ENCODE measurements at places on chromosomes 1 and 21.

- DNase-seq: no peak
Observed at GRCh38 chr1:205680073-205680851, at the start of gene SLC45A3. Gene SLC45A3, minus strand, starts transcription at chr1:205680509. Its CDS starts 15,853 bp downstream, at chr1:205664656.

DNA sequence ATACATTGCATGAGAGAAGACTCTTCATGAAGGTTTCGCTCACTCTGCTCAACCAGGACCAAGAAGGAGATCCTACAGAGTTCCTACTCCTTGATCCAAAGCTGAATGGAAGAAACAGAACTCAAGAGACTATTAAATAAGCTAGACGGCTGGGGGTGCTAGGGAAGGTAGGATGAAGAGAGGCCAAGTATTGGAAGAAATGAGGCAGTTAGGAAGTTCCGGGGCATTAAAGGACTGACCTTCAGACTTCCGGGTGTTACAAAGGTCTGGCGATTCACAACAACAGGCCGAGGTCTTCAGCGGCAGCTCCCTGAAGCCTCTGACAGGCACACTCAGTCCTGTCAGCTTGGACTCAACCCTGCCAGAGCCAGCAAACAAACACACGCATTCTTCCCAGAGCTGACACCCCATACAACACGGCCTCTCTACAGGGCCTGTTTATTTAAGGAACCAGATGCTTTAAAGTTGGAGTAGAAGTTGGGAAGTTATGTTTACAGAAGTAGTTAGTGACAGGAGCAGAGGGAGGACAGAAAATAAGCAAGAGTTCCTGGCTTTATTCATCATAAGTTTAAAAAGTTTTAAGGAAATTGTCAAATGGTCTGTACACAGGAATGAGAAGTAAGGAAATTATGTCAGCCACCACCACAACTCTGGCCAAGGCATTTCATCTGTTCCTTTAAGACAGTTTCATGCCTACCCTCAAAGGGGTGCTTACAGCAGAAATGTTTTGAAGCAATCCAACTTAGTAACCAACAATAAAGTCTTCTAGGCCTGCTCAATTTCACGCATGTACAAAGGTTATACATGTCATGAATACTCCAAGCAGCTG lies 4.7 kb downstream of the SORT1 start:
- DNase-seq: no peak

DNA sequence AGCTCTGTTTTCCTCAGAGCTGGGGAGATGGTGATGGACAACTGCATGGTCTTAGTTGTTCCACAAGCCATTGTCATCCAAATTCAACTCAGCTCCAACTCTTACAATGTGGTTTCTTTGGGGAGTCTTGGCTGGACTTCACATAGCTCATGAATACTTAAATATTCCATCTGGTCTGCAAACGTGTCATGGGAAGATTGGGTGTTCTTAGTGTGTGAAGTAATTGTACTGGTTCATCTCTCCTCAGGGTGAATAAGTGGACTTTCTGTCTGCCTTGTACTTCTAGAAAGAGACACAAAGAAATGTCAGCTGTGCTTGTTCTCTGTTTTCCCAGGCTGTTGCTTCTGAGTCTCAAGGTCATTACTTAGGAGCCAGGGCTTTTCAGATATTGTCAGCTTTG lies 106.6 kb downstream of the VPS13D start:
- DNase-seq: no peak

DNA sequence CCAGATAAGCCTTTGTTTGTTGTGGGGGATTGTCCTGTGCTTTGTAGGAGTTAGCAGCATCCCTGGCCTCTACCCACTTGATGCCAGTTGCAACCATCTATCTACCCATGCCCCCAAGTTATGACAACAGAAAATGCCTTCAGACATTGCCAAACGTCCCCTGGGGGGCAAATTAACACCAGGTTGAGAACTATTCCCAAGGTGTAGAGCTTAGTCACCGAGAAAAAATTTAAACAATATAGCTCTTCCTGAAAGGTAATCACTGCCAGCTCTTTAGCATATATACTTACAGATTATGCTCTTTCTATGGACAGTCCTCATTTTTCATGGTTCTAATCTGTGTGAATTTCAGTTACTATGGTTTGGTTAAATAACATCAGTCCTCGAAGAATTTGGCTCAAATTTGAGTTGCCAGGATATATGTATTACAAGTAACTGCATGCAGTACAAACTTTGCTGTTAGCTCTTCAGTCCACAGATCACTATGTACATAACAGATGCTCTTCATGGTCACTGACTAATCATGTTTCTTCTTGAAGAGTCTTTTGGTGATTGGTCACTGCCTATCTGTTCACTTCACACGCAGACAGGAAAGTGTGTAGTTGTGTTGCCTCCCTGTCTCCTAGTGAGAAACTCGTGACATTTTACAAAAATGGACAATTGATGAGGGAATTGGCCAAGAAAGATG lies 25.2 kb downstream of the MAPKAPK2 start:
- DNase-seq: no peak

- DNase-seq: no peak
Observed at GRCh38 chr1:24861821-24862727, 68.0 kb downstream of the RUNX3 start.

- peak; percentile 94 for DNase-seq
Observed at GRCh38 chr21:41615613-41616012, 107.7 kb upstream of the TMPRSS2 start.

- DNase-seq: no peak
Observed at GRCh38 chr1:103075316-103076000, 32.9 kb downstream of the COL11A1 start.

GRCh38 chr1:157240495-157241184 lies 102.4 kb upstream of the ETV3 start:
- DNase-seq: no peak

DNA sequence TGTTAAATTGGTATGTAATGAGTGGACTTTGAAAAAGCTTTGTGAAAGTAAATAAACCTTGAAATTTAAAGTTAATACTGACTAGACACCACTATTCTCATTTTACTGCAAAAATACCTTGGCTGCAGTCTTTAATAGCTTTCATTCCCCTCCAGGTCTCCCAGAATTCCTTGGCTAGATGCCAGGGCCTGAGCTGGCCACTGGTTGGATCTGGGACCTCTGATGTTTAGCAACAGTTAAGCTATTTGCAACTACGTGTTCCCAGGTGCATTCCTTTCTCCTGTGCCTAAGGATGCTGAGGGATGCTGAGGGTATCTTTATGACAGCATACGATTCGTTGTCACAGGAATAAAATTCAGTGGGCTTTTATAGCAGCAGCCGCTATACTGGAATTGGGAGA lies 938.7 kb downstream of the TTLL7 start:
- no peak for DNase-seq

- DNase-seq: no peak
Observed at GRCh38 chr1:191578281-191578680, 580.0 kb upstream of the RGS18 start.

- no peak for DNase-seq
Observed at GRCh38 chr1:234554698-234555311, 55.2 kb downstream of the IRF2BP2 start.

GRCh38 chr1:38549191-38549590 lies 310.4 kb downstream of the RRAGC start:
- no peak for DNase-seq

DNA sequence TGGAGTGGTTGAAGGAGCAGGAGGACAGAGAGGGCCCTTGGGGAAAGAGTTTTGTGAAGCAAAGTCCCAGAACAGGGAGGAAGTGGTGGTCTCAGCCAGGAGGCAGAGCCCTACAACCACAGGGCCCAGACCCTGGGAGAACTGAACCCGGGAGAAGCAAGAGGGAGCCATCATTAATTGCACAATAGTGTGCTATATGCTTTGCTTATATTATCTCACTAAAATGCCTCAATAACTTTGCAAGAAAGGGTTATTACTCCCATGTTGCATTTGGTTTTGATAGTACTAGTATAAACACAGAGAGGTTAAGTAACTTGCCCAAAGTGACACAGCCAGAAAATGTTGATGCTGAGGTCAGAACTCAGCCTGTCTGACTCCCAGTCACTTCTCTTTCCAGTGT lies 124.3 kb downstream of the FOXD2 start:
- no peak for DNase-seq

- DNase-seq: no peak
Observed at GRCh38 chr21:26710155-26710554, 135.1 kb downstream of the ADAMTS1 start.

DNA sequence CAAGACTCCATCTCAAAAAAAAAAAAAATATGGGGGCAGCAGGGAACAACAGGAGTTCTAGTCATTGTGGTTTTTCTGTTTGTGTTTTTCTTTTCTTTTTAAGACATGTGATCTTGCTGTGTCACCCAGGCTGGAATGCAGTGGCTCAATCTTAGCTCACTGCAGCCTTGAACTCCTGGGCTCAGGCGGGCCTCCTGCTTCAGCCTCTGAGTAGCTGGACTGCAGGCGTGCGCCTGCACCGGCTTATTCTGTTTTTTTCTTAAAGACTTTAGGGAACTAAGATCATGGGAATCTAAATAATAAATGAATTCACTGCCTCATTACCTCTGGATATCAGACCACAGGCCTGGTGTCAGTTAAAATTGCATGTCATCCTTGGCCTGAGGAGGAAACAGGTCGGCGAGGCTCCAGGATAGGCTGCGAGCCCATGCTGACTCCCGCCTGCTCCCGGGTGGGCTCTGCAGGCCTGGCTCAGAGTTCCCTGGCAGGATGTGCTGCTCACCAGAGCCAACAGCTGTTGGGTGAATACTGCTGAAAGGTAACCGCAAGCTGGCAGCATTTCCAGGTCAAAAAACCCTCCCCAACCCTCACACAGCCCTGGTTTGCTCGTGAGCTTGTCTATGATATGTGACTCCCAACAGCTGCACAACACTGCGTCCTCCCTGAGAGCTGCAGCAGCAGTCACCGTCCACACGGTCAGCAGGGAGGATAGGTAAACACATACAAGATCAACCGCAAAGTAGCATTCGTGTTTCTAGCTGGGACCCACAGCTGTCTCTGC lies 58.1 kb downstream of the SCCPDH start:
- peak; percentile 73 for DNase-seq

- DNase-seq: peak; percentile 91
Observed at GRCh38 chr1:243890576-243890975, 40.5 kb upstream of the AKT3 start.

DNA sequence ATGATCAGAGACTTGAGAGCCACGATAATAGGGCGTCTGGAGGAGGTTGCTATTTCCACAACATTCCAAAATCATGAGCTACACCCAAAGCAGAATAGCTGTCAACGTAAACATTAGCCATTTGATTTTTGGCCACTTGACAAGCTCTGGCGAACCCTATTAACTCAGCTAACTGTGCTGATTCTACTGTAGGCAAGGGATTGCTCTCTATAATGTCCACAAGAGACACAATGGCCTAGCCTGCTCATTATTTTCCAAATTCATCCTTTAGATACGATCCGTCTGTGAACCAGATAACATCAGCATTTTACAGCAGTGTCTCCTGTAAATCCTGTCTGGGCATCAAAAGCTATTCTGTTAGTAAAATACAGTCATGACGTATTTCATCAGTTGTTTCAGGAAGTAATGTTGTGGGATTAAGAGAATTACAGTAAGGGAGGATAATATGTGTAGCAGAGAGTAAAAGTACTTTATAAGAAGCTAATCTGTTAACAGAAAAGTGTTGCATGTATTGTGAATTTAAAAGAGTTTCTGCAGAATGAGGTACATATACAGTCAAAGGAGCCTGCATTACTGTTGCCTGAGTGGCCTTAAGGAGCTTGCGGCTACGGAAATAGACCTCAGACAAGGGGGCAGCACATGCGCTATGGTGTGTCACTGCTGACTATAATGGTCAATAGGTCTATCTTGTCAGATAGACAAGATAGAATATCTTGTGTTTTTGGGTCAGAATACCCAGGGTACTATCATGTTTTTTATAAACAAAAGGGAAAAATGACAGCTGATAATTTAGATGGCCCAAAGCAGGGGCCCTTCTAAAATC lies 44.9 kb upstream of the TINAGL1 start:
- DNase-seq: no peak

GRCh38 chr1:31665234-31665878 lies 20.7 kb upstream of the PEF1 start:
- DNase-seq: no peak

DNA sequence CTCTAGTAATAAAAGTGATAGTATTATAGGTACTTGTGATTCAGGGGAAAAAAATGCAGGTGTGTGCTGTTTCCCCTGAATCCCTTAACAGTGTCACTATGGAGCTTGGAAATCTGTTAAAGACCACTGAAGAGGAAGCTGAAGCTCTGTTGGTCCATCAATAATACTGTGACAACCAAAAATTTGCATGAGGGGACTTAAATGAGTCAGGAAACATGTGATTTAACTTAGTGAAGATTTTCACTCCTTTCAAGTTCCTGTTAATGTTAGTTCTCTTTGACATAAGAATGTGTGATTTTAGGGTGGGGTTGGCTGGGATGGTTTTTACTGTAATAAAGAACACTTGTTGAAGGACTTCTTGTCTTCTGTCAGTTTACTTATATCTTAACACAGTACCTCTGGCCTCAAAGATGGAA lies 32.0 kb downstream of the VANGL2 start:
- DNase-seq: no peak

- DNase-seq: no peak
Observed at GRCh38 chr1:51283979-51284378, 46.4 kb downstream of the TTC39A start.

GRCh38 chr1:1907098-1907736 lies 7.8 kb upstream of the CALML6 start:
- DNase-seq: no peak

DNA sequence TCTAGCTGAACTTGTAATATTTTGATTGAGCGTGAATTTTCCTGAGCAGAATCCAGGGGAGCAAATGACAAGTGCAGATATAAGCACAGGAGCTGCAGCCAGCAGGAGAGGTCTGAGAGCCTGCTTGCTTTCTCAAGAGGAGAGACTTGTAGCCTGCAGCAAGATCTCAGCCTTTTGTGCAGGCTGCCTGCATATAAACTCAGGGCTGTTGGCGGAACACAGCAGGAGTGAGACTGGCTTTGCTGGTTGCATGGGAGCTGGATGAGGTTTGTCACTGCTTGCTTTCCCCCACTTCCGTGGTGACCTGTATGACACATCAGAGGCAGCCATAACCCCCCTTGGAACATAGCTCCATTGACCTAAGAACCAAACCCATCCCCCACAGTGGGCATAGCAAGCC lies 725.4 kb upstream of the RGS18 start:
- no peak for DNase-seq

- DNase-seq: no peak
Observed at GRCh38 chr1:240021709-240022108, 70.0 kb upstream of the FMN2 start.

DNA sequence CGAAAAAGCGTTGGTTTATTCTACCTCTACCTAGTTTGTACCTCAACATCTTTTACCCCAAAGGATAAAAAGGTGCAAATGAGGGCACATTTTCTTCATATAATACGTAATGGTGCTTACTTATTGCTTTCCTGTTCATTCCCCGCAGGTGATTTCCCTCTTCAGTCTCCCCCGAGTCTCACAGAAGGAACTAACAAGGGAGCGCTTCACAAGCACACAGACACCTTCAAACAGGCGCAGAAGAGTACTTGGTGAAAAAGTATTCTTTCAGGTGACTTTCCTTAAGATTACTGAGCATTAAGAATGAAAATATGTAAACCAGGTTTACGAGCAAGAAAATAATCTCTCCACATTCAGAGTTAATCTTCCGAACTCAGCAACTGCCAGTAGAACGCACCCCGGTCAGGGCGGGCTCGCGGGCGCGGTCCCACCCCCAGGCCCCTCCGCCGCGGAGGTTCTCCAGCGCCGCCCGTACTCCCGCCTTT lies 511 bp upstream of the RABGAP1L start:
- DNase-seq: no peak

GRCh38 chr1:33841494-33841893 lies 22.4 kb upstream of the HMGB4 start:
- DNase-seq: no peak

All from HFF-Myc (cell line).